ENCODE measurements at places on chromosomes 11 and 22. TPM values are rescaled to one million over a fixed set of nuclear protein-coding genes. Genes with fewer than 3 reads are reported as not detected.

- peak; percentile 13 for DNase-seq
These were observed 83.7 kb downstream of the KCNQ1 start for GRCh38 chr11:2528301-2529050.

GRCh38 chr11:79594834-79595233, 154.0 kb upstream of the TENM4 start:
- DNase-seq: no peak

- DNase-seq: no peak
These were observed 23.3 kb upstream of the RRM1 start for GRCh38 chr11:4071325-4071724.

GRCh38 chr11:5671831-5672230, 13.0 kb downstream of the TRIM5 start:
- DNase-seq: no peak

DNA sequence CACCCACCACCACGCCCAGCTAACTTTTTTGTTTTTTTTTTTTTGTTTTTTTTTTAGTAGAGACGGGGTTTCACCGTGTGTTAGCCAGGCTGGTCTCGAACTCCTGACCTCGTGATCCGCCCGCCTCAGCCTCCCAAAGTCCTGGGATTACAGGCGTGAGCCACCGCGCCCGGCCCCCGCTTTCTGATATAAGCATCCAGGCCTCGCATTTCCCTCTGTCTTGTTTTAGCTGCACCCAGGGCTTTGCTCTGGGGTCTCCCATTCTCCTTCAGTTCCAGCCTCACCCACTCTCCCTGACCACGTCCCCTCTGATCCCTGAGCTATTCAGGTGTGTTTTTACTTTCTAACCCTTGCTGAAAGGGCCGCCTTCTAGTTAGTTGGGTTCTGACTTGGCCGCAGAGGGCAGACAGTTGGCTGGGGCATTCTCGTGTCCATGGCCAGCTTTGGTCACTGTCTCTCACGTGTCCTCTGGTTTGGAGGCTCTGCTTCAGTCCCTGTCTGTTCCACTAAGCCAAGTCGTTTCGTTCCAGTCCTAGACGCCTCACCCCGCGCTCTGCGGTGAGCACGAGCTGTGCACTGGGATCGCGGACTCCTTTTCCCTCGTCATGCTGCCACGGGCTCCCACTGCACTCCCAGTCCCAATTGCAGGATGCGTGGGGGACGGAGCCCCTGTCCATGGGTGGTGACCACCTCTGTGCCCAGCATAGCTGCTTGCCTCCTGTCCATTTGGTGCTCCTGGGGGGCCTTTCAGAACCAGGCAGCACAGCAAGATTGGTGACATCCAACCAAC, 6.0 kb upstream of the TNNT3 start:
- DNase-seq: no peak

GRCh38 chr11:113956986-113957385, 17.9 kb upstream of the HTR3A start:
- no peak for DNase-seq

- peak; percentile 64 for DNase-seq
These were observed 16.8 kb downstream of the LSP1 start for GRCh38 chr11:1869427-1870325.

GRCh38 chr11:68146704-68147474, 25.7 kb upstream of the CHKA start:
- DNase-seq: no peak

- DNase-seq: no peak
These were observed 88.2 kb downstream of the CWC15 start for GRCh38 chr11:94885133-94885532.

- no peak for DNase-seq
These were observed 9.7 kb downstream of the TEAD1 start for GRCh38 chr11:12683874-12684273.

DNA sequence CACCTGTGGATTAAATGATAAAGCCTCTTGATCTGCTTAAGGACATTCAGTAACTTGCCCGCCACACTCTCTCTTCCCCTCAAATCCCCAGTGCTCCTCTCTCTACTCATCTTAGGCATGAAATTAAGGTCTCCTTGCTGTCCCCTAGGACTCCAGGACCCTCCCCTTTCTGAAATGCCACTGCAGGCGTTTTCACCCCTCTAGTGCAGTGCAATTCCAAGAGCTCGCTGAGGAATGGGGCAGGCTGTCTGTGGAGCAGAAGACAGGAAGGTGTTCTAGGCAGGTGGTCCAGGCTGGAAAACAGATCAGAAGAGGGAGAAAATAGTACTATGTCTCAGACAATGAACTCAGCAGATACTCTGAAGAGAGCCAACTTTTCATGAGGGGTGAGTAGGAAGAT, 55.8 kb upstream of the ARHGAP42 start:
- DNase-seq: no peak

Gene VWA5A
- 12.8 TPM for total RNA-seq

Gene OR51B5
- 2.9 TPM for total RNA-seq
